Renal cortical epithelial cell (primary cell): ENCODE measurements at places on chromosomes 4 and X.

DNA sequence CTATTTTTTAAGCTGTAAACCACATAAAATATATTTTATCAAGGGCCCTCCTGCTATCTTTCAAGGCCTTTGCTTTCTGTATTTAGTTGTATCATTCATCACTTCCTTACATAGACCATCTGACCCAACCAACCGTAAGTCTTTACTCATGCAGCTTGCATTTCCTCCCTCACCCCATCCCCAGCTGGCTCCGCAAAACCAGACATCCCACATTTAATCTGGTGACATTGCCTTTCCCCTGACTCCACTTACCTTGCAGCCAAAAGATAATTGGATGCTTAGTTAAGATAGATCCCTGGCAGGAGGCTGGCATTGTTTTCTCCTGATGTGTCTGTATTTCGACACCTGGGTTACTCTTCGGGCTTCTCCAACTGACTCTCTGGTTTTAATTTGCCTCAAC, 183.7 kb upstream of the LDB2 start:
- DNase-seq = no peak

GRCh38 chr4:71304289-71304850, 34.5 kb upstream of the SLC4A4 start:
- DNase-seq = peak; percentile 83

GRCh38 chr4:125948021-125948420, 633.3 kb downstream of the FAT4 start:
- no peak for DNase-seq

DNA sequence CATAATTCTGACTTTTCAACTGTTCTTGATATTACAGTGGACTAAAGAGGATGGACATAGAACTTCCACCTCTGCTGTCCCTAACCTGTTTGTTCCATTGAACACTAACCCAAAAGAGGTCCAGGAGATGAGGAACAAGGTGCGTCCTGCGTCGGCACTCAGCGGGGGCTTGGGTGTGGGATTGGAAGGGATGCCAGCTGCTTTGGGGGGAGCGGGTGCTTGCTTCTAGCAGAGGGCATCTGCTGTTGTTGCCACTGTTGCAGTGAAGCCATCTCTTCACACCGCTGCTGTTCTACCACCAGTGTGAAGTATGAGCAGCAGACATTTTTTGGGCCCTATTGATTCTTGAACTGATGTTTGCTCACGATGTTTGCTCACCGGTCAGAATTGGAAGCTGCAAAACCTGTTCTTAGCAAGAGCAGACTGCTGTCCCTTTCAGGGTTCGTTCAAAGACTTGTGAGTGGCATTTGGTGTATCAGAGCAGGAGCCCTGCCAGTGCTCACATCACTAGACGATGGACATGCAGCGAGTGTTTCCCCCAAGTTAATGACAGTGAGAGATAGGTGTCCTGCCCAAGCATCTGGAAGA, 55.4 kb downstream of the NOP14 start:
- no peak for DNase-seq

- peak; percentile 69 for DNase-seq
Observed at GRCh38 chr4:35963974-35964515, 280.3 kb downstream of the ARAP2 start.

DNA sequence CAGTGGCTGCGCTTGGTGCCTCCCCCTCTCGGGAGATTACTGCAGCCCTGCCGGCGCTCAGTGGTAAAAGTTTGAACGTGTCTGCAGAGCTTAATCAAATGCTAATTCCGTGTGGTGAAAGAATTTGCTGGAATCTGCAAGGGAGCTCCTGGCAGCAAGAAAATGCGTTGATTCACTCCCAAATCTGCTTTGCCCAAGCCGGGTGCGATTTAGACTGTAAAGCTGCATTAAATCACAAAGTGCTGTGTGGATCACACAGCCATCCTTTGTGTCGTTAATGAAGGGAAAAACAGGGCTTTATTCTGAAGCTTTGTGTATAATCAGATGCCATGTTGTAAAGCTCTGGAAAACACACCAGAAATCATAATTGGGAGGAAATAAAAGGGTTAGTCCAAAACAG, 444.1 kb downstream of the BCOR start:
- DNase-seq = no peak

DNA sequence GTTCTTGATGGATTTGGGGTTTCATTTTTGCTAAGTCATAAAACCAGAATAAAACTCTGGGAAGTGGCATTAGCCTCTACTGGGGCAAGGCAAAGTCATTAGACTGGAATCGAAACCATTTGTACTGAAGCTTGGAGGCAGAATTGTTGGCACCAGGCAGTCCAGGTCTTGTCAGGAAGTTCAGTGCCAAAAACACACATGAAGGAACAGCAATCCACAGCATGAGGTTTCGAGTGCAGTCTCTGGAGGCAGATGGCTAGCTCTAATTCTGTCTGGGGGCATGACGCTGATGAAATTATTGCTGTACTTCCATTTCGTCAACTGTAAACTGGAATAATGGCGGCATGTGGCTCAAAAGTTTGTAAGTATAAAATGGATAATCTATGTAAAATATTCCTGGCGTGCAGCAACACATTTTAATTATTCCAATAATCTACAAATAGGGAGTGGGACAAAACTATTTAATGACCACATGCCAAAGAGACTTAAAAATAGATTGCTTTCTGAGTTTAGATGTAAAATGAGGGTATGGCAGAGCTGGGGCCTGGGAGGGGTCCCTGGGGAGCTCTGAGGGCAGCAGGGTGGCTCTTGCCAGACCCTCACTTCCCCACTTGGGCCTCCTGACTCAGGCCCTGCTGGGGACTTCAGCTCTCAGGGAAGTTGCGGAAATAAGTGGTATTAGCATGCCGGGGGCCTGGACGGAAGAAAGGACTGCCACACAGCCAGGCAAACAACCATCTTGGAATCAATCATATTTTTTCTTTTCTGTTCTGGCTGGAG, 18.8 kb upstream of the CENPU start:
- no peak for DNase-seq

DNA sequence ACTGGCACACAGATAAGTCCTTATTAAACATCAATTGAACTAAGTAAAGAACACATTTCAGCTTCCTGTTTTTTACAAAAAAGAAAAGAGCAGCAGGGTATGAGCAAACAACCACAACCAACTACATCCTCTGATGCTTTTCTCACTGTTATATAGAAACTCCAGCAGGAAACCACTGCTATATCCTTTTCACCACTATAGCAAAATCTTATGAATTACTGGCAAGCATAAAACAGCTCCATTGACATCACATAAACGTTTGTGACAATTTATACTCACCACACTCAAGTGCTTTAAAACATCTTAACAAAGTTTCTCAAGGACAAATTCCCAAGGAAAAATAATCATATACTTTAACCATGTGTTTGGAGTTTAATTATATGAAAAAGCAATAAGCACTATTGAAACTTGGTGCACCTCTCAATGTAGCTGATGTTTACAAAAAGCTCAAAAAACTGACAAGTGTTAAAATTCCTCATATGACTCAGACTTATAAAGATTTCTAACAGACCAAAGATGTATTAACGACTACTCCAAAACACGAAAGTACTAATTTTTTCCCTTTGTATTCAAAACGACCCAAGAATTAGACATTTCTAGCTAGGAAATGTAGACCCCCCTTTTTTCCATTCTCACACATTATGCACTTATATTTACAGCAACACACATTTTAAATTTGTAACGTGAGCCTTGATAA, 12.9 kb downstream of the GPRIN3 start:
- no peak for DNase-seq

GRCh38 chr4:126750723-126751122, 882.0 kb upstream of the INTU start:
- no peak for DNase-seq
